ENCODE measurements at places on chromosomes 3 and 15.

- no peak for DNase-seq
Observed at GRCh38 chr15:65156692-65157091, 23.1 kb upstream of the PDCD7 start.

DNA sequence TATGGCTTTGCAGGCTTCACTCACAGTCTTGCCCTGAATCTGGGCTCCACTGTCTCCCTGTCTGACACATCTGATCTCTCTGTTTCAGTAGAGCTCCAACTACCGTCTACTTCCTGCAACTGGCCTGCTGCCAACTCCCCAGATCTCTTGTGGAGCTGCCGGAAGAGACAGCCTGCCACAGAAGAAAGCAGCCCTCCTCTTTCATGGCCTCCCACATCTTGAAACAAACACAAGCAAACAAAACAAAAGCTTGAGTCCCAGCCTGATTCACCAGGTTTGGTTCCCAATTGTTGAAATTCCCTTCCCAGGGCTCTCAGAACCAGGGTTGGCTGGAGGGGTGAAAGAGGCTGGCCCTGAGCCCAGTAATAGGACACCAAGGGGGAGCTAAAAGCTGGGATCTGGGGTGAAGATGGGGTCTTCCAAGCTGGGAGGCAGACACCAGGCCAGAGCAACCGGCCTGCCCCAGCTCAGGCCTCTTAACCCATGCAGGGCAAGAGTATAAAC, 55.3 kb upstream of the CA12 start:
- DNase-seq = peak; percentile 89

- DNase-seq = no peak
Observed at GRCh38 chr15:23050708-23051107, 11.3 kb upstream of the TUBGCP5 start.

- DNase-seq = peak; percentile 15
Observed at GRCh38 chr3:181683563-181683962, 28.2 kb upstream of the SOX2 start.

- no peak for DNase-seq
Observed at GRCh38 chr15:57286446-57287122, 89.7 kb upstream of the CGNL1 start.

GRCh38 chr3:133799794-133800585, 5.6 kb upstream of the SRPRB start:
- peak; percentile 19 for DNase-seq

- no peak for DNase-seq
Observed at GRCh38 chr3:2476996-2477395, 378.3 kb downstream of the CNTN4 start.

- DNase-seq = peak; percentile 75
Observed at GRCh38 chr3:184156522-184156955, 1.4 kb downstream of the DVL3 start.

DNA sequence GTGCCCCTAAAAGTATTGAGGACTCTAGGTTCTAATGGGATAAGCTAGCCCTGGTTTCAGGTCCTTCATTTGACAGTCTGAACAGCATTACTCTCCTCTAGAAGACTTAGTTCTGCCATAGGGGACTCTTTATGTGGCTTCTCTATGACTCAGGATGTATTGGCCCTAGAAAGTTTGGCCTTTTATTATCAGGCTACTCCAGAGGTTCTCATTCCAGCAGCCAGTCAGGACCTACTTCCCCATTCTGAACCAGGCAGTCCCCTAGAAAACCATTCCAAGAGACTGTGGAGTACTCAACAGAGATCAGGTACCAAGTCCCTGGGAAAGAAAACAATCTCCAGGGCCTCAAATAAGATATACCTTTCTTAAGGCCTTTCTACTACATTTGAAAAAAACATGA, 157.9 kb upstream of the TSPAN3 start:
- DNase-seq = no peak

- DNase-seq = no peak
Observed at GRCh38 chr3:170499562-170500156, 81.0 kb downstream of the CLDN11 start.

DNA sequence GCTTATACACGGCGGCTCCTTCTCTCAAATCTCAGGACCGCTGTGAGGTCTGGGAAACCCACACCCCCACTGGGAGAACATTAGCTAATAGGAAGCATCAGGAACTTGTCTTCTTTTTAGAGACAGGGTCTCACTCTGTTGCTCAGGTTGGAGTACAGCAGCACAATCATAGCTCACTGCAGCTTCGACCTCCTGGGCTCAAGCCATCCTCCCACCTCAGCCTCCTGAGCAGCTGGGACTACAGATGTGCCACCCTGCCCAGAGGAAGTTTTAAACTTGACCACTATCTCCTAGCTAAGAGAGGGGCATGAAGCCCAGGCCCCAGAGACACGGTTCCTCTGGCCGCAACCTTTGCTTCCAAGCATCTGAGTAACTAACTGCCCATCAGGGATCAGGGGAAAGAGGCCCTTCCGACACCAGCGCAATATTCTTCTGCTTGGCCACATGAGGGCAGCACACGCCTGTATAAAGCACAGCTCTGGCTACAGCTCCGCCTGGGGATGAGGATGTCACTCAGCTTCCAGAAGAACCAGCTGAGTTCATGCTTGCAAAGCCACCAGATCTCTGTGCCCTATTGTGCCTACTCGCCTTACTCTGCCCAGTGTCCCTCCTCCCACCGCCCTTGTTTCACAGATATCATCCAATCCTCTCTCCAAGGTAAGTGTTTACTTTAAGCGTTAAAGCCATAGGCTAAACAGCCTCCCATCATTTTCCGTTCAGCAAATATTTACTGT, 57.6 kb upstream of the SLC6A11 start:
- peak; percentile 70 for DNase-seq

- DNase-seq = peak; percentile 31
Observed at GRCh38 chr3:127667119-127667681, 5.6 kb upstream of the ABTB1 start.

- peak; percentile 60 for DNase-seq
Observed at GRCh38 chr3:20225769-20226168, 39.8 kb upstream of the SGO1 start.

GRCh38 chr15:34986326-34986725, 1.8 kb downstream of the ZNF770 start:
- DNase-seq = no peak

DNA sequence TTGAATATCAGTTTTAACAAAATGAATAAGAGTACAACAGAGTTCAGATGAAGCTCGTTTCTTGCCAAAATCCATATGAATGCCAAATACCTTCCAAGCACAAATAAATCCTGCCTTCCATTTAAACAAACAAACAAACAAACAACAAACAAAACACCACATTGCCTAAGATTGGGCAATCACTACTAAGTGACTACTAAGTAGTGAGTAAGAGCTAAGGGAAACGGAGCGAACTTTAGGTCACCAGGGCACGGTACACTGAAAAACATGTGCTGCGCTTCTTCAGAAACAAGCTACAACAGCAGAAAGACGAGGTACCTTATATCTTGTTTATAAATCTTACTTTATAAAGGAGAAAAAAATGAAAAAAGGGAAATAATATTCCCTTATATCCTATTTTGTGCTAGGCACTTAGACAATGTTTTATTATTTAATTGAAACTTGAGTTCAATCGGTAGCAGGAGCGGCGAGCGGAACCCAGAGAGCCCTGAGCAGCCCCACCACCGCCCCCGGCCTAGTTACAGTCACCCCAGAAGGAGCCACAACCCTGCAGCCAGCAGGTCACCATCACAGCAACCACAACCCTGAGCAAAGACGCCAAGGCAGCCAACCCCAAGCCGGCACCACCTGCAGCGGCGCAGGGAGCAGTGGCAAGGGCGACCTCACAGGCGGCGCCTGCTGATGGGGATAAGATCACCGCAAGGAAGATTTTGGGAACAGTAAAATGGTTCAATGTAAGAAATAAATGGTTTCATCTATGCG, 216.9 kb downstream of the ZBTB20 start:
- no peak for DNase-seq

GRCh38 chr3:130276203-130276803, 69.2 kb upstream of the COL6A5 start:
- peak; percentile 59 for DNase-seq

- DNase-seq = peak; percentile 11
Observed at GRCh38 chr3:175913286-175913685, 1054.2 kb downstream of the NAALADL2 start.

DNA sequence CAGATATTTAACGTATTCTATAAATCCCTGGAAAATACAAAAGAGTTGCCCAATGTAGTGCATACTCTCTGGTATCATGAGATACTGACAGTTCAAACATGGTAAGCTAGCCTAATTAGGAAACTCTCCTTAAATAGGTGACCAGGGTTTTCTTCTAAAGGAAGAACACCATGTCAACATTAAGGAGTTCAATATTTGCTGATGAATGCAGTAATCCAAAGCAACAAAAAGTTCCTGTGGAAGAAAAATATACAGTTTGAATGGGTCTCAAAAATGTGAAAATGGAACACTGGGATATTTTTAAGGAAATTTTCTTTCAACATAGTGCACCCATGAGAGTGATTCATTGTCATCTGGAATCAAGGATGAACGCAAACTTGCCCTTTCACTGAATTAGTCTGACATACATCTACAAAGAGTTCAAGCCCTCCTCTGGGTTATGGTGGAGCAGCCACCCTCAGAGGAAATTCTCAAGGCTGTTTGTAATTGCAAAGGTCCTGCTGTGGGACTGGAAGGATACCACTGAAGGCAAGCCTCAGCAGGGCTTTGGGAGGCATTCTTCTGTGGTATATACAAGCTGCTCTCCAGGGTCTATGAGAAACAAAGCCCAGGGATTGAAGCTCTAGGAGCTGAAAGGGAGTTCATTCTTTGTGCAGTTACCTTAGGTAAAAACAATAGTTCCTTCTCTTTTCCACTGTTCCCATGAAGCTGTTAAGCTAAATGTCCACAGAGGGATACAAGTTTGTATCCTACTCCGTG, 700.3 kb downstream of the TUSC7 start:
- DNase-seq = no peak

- DNase-seq = peak; percentile 98
Observed at GRCh38 chr15:26391567-26392194, 381.2 kb downstream of the GABRB3 start.

DNA sequence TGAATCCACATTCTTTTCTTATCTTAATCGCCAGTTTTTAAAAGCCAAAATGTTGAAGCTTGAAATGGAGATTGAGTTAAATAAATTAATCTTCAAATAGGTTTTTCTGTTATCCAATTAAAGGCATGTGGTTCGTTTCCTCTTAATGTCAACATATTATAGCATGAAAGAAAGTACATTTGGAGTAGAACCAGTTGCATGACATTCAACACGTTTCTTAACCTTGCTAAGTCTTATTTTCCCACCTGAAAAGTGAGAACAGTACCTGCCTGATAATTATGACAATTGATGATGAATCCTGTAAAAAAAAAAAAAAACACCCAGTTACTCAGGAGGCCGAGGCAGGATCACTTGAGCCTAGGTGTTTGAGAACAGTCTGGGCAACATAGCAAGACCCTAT, 29.3 kb downstream of the PIAS1 start:
- DNase-seq = no peak

DNA sequence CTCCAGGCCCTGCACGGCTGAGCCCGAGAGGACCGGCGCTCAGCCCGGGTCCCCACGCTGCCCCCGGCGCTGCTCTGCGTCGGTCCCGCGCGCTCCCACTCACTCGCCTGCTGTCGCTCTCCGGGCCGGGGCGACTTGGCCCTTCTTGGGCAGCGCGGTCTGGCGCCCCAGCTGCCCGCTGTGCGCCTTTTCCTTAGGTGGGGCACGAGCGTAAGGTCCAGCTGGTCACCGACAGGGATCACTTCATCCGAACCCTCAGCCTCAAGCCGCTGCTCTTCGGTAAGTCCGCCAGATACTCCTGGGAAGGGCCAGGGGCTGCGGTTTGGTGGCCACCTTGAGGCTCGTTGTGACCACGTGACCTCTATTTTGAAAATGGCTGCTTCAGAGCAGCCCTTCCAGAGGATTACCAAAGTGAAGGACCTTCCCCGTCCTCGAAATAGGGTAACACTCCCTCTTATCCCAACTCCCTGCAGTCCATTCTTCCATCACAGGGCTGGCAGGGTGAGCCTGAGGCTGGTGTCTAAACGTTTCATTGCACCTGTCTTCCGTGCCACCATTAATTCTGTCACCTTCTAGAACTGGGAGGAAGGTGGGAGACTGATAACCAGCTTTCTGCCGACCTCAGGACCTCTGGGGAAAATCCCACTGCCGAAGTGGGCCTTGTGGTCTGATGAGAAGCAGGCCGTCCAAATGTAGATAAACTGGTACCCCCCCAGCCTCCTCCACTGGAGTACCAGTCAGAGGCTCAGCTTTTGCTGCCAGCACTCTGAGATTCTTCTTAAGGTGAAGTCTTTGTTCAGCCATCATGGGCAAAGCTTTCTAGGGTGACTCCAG, 812 bp downstream of the P4HTM start:
- DNase-seq = peak; percentile 2

GRCh38 chr15:52731004-52731403, 51.8 kb upstream of the ATOSA start:
- no peak for DNase-seq

DNA sequence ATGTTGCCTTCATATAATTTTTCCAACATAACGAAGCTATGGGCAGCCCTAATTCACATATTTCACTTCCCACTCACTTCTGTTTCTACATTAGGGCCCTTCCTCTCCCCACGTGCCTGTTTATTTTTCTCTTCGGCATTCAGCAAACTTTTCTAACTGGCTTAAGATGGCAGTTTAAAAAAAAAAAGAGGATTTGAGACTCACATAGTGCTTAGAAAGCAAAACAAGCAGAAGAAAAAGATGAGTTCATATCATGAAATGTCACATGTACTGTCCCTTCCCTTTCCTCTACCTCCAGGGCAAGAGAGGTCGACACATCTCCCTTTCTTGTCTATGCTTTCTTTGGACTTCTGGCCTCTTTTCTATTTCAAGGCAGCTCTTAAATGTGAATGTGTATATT, 30.6 kb downstream of the SLC49A4 start:
- no peak for DNase-seq

- DNase-seq = no peak
Observed at GRCh38 chr3:30453360-30454039, 152.9 kb upstream of the TGFBR2 start.

DNA sequence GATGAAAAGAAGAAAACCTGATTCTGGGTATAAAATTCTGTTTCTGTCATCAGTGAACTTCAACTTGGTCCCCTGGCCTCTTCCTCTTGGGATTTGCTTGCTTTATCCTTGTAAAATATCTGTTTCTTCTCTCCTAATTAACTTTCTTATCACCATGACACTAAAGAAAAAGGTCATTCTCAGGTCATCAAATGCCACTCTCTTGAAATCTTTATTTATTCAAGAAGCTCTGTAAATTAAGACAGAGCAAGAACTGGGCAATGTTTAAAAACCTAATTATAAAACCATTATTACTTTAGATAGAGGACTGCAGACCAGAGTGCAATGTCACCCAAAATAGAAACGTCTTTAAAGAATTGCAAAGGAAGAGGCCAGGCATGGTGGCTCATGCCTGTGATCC, 6.0 kb upstream of the LIPC start:
- no peak for DNase-seq

- no peak for DNase-seq
Observed at GRCh38 chr3:184474897-184475296, 86.7 kb upstream of the EPHB3 start.

Data from NCI-H2171 treated with DMSO at 0.1 percent for 48 hours (cell line).